AG09319 (cell line): ENCODE measurements at places on chromosomes 7 and 10.

DNA sequence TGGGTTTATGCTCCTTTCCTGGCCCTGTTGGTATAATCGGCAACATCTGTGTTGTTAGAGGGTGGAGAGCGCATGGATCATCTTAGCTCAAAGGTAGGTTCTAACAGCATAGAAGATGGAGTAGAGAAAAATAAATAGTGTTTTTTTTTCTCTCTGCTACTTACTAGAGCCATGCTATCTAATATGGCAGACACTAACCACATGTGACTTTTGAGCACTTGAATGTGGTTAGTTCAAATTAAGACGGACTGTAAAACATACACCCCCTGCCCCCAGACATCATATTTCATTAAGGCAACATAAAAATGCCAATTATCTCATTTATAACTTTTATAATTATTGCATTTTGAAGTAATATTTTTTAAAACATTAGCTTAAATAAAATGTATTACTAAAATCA, 525.1 kb downstream of the KIF20B start:
- no peak for DNase-seq

DNA sequence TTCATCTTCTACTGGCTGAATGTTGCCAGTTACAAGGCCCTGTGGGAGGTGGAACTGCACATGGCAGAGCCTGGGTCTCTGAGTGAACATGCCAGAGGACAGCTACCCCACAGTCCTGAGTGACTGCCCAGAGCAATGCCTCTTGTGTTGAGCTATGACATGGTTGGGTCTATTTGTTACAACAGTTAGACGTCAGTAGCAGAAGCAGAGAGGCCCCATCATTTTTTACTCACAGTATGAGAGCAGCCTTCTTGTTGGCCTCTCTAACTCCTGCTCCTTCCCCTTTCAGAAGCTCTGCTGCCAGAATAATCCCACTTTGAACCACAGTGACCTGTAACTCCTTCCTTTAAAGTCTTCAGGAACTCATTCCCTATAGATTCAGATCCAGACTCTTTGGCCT, 30.8 kb upstream of the NRP1 start:
- no peak for DNase-seq

GRCh38 chr7:27615420-27616185, 47.1 kb downstream of the HIBADH start:
- no peak for DNase-seq

DNA sequence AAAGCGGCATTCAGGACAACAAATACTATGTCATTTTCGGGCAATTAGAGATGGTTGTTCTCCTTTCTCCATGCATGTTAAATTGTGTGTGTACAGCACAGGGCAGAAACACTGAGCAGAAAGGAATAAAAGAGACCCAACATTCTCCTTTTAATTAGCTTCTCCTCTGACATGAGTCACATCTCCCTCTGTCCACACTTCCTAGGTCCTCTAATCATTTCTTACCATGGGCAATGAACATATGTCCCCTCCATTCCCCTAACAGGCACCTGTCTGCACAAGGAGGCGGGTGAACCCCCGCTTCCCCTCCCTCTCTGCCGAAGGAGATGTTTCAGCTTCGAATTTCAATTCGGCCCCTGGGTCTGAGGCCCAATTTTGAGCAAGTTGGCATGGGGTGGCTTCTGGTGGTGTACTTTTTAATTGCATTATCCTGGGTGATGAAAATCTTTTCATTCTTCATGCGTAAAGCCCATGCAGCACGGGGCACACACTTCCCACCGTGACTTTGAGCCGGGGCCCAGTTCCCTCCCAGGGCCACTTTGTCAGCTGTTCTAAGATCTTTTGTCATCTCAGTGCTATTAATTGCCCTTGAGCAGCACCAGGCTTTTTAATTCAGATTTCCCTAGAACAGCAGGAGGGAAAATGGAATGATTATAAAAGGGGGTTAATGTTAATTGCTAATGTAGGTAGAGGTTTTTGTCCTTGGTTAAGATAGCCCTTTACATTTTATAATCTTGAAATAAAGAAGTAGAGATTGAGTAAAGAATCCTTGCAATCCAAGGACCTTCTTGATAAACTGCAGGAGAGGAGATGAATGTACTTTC, 219.5 kb upstream of the NRP1 start:
- no peak for DNase-seq

- no peak for DNase-seq
These were observed 325.9 kb downstream of the TNS3 start for GRCh38 chr7:47256016-47256415.

- DNase-seq: no peak
These were observed 731.8 kb downstream of the PHTF2 start for GRCh38 chr7:78530351-78530750.

- no peak for DNase-seq
These were observed 48.9 kb downstream of the DLG5 start for GRCh38 chr10:77877441-77878344.

GRCh38 chr10:105291571-105291970, 650.5 kb downstream of the SORCS3 start:
- DNase-seq: no peak

GRCh38 chr7:3949242-3949640, 648.2 kb downstream of the SDK1 start:
- DNase-seq: no peak

DNA sequence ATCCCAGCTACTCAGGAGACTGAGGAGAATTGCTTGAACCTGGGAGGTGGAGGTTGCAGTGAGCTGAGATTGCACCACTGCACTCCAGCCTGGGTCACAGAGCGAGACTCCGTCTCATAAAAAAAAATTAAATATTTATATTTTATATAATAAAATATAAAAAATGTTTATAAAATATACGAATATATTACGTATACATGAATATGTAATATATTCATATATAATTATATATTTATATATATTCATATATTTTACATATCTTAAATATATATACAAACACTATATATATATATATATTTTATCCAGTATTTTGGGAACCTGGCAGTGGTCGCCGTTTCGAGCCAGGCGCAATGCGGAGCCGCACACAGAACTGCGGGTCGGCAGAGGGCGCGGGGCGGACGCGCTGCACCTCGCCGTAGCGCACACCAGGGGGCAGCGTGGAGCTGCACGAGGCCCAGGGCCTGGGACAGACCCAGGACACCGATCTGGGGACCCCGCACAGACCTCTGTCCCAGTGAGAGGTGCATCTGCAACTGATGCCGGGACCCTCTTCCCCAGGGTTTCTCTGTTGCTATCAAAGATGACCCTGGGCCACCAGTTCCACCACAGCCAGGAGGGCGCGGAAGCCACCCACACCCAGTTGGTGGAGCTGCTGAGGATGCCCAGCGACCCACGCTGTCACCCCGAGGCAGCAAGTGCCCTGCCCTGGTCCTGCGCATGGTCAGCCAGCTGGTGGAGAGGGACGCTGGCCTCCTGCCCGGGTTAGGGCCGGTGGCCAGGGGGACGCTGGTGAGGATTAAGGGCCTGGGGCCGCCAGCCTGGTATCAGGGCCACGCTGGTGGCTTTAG, 22.7 kb downstream of the AP5Z1 start:
- no peak for DNase-seq

DNA sequence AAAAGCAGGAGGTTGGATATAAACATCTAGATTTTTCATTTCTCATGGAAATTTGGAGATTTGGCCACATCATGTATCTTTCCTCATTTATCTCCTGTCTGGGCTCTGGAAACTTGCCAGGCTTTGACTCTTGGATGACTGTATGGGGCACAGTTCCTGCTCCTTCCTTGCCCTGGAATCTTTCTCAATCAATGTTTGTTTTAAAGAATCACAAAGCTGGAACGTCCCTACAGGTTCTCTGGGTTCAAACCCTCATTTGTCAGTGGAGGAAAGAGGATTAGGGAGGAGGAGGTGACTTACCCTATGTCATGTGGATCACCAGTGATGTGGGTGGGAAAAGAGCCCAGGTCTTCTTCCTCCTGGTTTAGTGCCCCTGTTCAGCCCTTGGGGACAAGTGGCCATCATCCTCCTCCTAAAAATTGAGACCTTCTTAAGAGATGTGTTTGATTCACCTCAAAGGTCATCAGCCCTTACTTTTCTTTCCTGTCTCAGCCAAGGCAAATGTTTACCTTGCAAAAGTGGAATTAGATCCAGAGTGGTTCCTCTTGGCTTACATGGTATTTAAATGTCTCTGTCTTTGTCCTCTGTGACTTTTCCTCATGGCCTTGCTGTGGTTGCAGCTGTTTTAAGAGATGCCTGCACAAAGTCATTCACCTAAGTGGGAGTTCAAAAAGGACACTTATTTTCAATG, 38.8 kb upstream of the PDZD8 start:
- no peak for DNase-seq
